ENCODE measurements at places on chromosomes 12 and 14.

DNA sequence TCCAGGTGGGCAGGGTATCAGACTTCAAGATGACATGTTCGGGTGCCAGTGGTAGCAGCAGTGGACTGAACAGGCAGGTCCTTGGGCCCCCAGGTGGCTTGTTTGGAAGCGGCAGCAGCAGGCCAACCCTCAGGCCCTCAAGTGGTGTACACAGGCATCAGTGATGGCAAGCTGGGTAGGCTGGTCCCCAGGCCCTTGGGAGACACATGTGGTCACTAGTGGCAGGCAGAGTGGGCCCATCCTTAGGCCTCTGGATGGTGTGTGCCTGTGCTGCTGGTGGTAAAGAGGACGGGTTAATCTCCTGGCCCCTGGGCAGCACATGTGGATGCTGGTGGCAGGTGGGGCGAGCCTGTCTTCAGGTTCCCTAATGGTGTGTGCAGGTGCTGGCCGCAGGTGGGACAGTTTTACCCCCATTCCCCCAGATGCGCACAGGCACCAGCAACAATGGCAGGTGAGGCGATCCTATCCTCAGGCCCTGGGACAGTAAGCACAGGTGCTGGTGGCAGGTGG lies 8.0 kb downstream of the OAS2 start:
- no peak for DNase-seq

DNA sequence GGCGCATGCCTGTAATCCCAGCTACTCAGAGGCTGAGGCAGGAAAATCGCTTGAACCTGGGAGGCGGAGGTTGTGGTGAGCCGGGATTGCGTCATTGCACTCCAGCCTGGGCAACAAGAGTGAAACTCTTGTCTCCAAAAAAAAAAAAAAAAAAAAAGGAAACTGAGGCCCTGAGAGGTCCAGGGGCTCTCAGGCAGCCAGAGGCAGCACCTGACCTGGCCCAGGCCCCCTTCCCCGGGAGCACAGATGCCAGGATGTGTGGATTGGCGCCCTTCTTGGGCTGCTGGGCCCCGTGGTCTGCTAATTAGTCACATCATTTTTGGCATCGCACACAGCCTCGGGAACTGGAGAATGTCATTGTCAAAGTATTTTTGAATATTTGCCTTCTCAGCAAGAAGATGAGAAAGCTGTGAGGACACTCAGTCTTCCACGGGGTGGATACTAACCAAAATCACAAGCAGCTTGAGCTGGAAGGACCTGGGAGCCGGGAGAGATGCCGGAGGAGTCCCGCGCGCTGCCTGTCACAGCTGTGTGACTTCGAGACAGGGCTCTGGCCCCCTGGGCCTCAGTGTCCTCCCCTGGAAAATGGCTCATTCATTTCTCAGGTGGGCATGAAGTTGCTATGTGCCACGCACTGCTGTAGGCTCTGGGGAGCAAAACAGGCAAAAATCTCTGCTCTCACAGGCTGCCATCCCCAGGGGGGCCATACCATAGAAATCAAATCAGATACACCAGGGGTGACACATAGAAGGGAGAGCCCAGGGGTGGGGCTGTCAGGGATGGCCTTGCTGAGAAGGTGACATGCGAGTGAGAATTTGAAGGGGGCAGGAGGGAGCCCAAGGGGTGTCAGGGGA lies 12.5 kb upstream of the RCOR1 start:
- DNase-seq, result no peak

GRCh38 chr14:63286071-63286470 lies 32.7 kb downstream of the GPHB5 start:
- DNase-seq, result no peak

DNA sequence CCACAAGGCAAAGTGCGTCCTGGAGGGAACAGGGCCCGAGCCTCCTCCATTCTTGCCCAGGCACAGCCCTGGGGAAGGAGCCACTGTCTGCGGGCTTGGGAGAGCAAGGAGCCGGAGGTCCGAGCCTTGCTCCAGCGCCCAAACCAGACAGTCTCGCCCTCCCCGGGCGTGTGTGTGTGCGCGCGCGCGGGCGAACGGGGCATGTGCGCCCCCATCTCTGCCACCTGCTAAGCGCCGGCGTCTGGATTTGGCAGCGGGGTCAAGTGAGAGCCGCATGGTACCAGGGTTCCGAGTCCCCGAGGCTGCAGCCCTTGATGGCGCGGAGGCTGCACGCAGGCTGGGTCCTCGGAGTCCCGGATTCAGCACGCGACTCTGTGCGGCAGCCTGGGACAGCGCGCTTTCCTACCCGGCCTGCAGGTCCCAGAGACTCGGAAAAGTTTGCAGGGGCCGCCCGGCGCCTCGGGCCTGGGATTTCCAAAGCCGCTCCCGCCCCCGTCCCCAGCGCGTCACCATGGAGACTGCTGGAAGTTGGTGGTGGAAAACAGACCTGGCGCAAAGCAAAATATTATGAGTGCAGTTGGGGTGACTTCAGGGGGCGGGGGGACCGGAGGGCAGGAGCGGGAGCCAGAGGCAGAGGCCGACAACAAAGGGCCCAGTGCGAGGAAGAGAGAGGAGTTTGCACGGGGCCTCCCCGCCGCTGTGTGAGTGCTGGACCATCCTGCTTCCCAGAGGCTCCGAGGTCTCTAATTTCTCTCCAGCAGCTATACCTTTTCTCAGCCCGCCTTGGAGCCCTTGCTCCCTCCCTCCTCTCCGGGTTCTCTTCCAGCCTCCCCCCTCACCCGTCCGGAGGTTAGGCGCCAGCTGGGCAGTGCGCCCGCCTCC lies 4.2 kb downstream of the RFX4 start:
- DNase-seq, result no peak

GRCh38 chr12:93743229-93743998 lies 66.2 kb downstream of the CRADD start:
- DNase-seq, result no peak

- DNase-seq, result no peak
These were observed 857.8 kb downstream of the C12orf50 start for GRCh38 chr12:87171356-87171755.

GRCh38 chr14:67859169-67859749 lies 39.7 kb downstream of the RAD51B start:
- DNase-seq, result no peak

DNA sequence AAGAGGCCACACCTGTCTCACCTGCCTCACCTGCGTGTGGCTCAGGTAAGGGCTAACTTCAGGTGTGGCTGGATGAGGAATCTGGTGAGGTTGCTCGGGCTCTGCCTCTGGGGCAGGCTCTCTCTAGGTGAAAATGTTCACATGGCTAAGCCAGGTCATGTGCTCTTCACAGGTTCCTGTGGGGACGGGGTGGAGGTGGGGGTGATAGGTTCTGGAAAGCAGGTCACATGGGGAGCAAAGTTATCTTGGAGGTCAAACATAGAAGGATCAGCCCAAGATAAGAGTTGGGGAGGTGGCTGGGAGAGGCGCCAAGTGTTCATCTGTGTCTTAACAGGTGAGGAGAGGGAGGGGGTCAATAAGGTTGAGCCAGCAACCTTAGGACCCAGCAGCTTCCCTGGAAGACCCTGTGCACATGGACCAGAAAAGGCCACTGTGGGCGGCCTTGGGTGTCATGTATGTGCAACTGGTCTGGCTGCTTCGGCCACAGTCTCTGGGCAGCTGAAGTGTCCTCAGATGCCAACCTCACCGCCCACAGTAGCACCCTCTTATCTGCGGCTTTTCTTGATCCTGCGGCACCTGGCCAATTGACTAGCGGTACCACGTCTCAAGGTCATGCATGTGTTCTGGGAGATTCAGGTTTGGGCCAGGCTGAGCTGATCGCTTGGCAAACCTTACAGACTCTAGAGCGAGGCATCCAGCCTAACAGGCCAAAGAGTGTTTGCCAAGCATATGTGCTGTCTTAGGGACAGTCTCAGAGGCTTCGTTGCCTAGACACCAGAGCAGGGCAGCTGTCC lies 60.5 kb downstream of the CACNA1C start:
- DNase-seq, result no peak

DNA sequence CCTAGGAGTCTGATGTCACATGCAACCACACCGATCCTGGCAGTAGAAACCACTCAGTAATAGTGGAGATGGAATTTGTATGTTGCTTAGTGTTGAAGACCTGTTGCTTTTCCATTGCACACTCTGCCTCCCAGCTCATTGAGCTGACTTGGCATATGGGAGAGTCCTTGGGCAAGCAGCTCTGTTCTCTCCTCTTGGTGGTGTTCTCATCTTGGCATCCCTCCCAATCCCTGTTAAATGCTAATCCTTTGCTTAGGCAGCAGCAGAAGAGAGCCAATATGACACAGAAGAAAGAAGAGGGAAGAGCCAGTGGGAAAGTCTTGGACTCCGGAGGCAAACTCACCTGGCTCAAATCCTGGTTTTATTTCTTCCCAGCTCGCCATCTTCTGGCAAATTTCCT lies 178.0 kb upstream of the CAND1 start:
- DNase-seq, result no peak

DNA sequence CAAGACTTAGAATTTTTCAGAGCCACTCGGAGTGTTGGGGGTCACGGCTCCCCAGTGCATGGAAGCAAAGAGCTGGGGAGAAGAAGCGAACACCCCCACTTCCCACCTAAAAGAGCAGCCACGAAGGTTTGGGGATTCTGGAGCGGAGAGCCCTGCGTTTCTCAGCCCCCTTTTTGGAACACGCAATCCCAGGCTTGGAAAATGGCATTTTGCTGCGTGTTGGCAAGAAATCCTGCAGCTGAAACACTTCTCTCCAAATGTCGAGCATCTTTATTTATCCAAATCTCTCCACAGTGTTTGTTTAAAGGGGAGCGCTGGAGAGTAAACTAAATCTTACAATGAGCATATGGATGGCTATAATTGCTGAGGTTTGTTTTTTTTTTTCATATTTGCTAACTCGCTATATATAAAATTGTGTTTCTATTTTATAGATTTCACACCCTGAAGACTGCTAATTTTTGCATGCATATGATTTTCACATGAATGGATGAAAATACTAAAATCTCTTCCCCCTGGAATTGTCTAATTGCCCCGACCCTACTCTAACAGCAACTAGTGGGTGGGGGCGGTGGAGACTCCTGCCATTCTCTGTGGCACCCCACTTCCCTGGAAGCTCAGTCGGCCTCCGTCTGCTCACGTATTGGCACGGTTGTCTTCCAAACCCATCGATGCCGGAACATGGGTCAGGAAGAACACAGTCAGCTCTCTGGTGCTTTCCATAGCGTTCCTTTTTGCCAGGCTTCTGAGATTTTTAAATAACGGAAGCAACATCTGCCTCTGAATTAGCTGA lies 120.5 kb downstream of the GCH1 start:
- DNase-seq, result no peak

DNA sequence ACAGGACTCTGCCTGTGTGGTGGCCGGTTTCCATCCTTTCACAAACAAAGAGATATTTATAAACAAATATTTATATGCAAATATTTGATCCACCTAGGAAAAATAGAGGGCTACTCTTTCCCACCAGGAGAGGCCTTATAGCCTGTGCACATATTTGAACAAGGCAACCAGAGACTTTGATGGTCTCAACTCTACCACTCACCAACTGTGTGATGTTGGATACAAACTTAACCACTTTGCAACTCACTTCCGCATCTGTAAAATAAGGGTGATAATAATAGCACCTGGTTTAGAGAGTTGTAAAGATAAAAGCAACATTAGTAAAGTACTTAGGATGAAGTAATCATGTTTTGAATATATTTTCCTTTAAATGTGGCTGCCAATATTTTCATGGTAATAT lies 1.5 kb upstream of the CLEC12A start:
- no peak for DNase-seq

GRCh38 chr14:33035416-33036194 lies 96.9 kb downstream of the NPAS3 start:
- DNase-seq, result no peak

All from activated T-cell treated with anti-CD3 and anti-CD28 coated beads for 48 hours (primary cell).